Occipital lobe (tissue), 3 donors: ENCODE measurements at places on chromosomes 5 and 9.

GRCh38 chr5:139282197-139282557 lies 11.4 kb upstream of the MATR3 start:
- DNase-seq: no peak

- DNase-seq: no peak
Observed at GRCh38 chr5:40486437-40487275, 193.1 kb upstream of the PTGER4 start.

GRCh38 chr5:133775584-133776304 lies 163.4 kb upstream of the FSTL4 start:
- no peak for DNase-seq

DNA sequence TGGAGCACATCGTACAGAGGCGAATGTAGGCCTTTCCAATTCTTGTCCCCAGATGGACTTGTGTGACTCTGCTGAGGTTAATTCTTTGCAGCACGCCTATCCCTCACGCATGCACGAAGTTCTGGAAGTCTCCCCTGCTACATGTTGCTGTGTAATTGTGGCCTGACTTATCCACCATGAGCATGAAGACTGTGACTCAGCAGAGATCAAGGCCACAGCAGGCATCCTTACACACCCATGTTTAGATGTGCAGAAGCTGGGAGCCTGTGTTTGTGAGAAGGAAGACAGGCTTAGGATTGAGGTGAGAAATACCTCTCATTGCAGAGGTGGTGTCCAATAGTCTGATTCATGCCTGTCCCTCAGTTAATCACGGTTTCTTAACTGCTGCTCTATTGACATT lies 135.6 kb downstream of the ICE1 start:
- DNase-seq: no peak

- DNase-seq: no peak
Observed at GRCh38 chr9:98902925-98903324, 40.8 kb upstream of the COL15A1 start.

GRCh38 chr9:90098408-90098807 lies 493.6 kb downstream of the GADD45G start:
- DNase-seq: no peak

DNA sequence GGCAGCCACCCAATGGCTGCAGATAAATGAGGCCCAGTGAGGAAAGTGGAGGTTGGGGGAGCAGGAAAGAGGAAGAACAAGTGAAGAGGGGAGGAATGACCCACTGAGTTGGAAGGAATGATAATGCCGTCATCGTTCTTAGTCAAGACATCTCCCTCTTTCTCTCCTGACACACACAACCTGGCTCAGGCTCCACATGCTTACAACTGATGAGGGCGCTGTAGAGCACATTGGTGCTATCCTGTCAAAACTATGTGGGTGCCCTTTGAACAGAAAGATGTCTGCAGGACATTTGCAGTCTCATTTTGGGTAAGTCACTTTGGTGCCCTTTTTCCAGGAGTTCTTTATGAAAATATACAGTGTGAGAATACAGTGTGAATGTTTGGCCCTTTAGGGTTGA lies 5.9 kb downstream of the IFNW1 start:
- no peak for DNase-seq

GRCh38 chr9:14960881-14961280 lies 50.7 kb upstream of the FREM1 start:
- no peak for DNase-seq

DNA sequence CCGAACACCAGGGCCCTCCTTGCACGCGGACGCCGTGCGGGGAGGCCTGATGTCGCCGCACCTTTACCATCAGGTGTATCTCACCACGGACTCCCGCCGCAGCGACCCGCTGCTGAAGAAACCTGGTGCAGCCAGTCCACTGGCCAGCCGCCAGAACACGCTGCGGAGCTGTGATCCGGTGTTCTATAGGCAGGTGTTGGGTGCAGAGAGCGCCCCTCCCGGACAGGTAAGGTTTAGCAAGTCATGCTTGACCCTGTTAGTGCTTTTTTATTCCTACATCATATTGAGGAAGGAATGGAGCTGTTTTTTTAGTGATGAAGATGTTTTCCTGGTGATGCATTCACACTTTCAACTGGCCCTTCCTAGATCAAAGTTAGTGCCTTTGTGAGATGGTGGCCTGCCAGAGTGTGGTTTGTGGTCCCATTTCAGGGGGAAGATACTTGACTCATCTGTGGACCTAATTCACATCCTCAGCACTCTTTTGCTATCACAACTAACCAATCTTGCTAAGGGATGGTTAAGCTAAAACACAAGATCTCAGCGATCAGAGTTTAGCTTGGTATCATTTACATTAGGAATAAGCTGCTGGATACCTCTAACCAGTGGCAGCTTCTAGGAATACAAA lies 2.7 kb downstream of the PCDHGC3 start:
- DNase-seq: no peak

GRCh38 chr5:120139039-120139438 lies 325.1 kb upstream of the PRR16 start:
- DNase-seq: no peak

- no peak for DNase-seq
Observed at GRCh38 chr5:68243681-68244080, 28.1 kb downstream of the PIK3R1 start.

- no peak for DNase-seq
Observed at GRCh38 chr9:137784641-137785513, 92.7 kb upstream of the CACNA1B start.

DNA sequence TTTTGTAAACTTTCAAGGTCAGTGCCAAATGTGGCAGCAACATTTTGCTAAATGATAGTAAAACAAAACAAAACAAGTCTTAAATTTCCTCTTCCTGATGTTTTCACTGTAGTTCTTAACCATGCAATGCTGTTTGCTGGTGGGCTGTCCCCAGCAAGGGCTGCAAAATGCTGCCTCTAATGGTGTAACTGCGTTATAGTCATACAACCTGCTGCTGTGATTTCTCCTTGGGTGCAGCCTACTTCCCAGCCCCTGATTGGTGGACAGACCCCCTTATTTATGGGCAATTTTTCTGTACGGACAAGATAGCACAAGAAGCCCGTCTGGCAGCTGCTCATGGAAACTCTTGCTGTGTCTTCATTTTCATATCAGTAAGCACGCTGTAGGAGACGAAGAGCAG lies 26.6 kb upstream of the PIP5K1B start:
- DNase-seq: no peak

- DNase-seq: no peak
Observed at GRCh38 chr5:139755892-139756671, 39.5 kb upstream of the PSD2 start.

GRCh38 chr9:74503219-74503618 lies 6.1 kb downstream of the RORB start:
- no peak for DNase-seq

DNA sequence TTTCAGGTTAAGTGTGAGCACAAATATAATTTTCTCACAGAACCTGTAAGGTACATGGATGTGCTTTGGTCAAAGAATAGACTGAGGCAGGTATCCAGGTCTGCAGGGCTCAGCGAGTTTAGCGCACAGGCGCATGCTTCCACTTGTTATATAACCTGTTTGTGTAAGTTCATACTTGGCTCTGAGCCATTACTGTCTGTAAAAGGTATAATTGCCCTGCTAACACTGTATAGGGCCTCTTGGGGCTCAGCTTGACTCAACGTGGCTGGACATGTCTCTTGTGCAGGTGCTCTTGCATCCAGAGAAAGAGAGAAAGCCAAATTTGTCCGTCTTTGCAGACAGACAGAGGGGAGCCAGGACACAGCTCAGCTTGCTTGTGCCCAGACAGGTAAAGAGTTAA lies 759.6 kb downstream of the MTRR start:
- no peak for DNase-seq

- no peak for DNase-seq
Observed at GRCh38 chr5:11528720-11529119, 375.5 kb downstream of the CTNND2 start.

GRCh38 chr5:11609570-11610303 lies 294.5 kb downstream of the CTNND2 start:
- DNase-seq: no peak

DNA sequence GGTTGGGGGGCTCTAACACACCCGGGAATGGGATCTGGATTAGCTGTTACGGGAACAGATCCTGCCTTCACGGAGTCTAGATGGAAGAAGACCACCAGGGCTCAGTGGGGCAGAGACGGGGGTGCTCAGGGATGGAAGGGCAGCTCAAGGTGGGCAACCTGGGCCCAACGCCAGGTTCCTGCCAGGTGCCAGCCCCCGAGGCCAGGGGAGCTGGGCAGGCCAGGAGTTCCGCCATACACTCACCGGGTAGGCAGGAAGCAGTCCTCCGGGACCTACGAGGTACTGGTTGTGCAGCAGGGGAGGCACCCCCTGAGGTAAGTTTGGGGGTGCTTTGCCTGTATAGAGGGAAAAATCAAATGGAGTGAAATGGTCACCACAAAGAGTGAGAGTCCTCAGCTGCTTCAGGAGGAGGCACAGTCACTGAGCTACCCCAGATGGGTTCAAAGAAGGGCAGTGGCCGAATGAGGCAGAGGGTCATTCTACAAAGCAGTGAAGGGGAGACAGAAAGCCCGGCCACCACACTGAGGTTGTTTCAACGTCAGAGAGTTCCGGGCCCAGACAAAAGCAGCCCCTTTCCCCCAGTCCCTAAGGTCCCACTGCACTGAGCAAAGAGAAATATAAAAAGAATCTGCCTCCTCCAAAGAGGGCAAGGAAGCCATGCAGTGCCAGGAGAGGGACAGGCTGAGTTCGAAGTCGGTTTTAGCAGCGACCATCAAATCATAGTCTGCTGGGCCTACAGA lies 110.0 kb downstream of the UBE2R2 start:
- DNase-seq: no peak

DNA sequence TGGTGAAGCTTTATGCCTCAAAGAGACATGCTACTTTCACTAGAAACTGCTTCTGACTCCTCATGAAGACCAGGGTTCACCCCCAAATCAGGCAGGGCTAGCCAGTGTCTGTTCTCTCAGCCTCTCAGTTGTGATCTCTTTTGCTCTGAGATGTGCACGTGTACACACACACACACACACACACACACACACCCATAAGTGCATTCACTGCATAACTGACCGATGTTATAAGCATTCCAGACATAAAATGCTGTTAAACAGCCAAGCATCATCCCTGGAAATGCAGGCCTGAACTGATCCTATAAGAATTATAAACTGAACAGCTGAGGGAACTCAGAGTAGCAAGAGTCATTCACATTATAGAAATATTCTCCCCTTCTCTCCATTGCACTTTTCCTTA lies 85.0 kb downstream of the FSTL4 start:
- DNase-seq: no peak

GRCh38 chr5:26893078-26893477 lies 145.3 kb downstream of the CDH9 start:
- DNase-seq: no peak

DNA sequence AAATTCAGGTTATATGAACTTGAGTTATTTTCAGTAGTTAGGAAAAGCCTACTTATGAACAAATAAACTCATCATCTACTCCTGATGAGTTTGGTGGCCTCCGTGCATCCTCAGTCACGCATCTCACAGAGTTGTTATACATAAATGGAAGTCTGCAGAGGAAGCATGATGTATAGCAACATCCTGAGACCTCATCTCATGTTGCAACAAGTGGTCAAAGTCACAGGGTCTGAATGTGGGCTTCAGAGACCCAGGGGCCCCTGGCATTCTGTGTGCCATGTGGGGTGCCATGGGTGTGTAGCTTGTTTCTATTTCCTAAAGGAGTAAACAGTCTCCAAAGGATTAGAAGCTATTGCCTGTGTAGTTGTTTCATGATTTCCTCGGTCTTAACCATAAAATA lies 216.5 kb downstream of the IRX2 start:
- no peak for DNase-seq

GRCh38 chr5:126499853-126500342 lies 76.7 kb downstream of the GRAMD2B start:
- DNase-seq: no peak

- no peak for DNase-seq
Observed at GRCh38 chr9:70340572-70340971, 73.9 kb downstream of the KLF9 start.

- no peak for DNase-seq
Observed at GRCh38 chr5:73298772-73299630, 126.0 kb downstream of the TMEM174 start.

- DNase-seq: no peak
Observed at GRCh38 chr5:102818345-102818744, 63.2 kb downstream of the PAM start.

GRCh38 chr9:34654323-34655051 lies 2.5 kb downstream of the IL11RA start:
- DNase-seq: peak; percentile 66

- DNase-seq: peak; percentile 53
Observed at GRCh38 chr5:177317959-177318377, 6.3 kb upstream of the MXD3 start.

DNA sequence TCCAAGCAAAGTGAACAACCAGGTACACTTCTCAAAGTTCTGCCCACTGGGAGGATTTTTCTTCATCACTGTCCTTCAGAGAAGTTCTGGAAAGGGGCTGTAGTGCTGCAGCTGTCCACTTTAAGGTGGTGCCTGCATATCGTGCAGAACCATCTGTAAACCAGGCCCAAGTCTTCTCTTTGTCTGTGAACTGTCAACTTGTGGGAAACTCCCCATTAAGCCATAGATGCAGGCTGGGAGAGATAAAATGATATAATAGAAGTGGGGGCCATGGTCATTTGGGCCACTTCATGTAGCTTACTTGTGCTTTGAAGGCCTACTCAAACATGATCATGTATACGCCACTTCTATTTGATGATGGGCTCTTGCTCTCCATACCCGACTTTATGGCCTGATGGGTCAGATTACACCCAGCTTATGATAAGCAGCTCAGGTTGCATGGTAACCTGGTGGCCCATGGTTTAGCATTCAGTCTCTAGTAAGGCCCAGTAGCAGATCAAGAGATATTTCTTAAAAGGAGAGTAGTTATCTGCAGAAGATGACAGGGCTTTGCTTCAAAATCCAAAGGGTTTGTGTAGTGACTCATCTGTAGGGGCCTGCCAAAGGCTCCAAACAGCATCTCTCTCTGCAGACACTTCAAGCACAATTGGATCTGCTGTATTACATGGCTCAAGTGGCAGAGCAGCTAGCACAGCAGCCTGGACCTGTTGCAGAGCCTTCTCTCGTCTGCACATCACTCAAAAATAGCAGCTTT lies 15.7 kb upstream of the BTF3 start:
- no peak for DNase-seq
